Activated T-helper 1 cell treated with Interleukin-2 at 50 U/mL for 16 hours (primary cell): ENCODE measurements at places on chromosomes 11 and 22.

DNA sequence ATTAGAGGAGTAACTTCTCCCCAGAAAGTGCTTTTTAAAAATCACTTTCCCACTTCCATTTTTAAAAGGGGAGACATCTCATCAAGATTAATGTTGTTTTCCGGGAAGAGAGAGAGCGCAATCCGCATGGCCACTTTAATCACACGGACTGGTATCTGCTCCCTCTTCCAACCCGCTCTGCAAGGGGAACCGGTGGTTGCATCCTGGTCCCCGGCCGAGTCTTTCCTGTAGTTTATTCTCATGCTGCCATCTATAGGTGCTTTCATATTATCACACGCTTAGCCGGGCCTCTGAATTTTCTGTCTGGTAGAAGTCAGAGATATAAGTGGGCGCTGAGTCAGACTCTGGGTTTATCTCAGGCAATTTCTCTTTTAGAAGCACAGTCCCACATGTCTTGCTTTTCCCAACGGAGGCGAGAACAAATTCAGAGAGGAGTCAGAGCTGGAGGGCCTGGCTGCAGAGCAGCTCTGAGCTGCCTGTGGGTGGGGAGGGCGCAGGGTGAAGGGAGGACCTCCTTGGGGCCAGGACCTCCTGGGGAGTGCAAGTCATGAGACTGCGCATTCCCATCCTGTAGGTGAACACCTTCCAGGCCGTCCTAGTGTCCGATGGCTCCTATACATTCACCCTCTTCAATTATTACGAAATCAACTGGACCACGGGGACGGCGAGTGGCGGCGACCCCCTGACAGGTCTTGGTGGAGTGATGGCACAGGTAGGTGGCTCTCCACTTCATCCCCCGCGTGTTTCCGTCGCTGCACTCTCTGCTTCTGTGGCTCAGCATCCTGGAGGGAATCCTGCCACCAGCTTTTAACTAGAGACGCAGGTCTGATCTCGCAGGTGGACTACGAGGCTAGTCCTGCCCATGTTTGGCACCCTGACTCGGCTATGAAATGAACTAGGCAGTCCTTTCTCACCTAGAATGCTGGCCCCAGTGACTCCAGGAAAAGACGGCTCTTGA, 11.7 kb downstream of the TECTA start:
- no peak for DNase-seq

GRCh38 chr11:27085605-27086004, 45.0 kb downstream of the BBOX1 start:
- no peak for DNase-seq

DNA sequence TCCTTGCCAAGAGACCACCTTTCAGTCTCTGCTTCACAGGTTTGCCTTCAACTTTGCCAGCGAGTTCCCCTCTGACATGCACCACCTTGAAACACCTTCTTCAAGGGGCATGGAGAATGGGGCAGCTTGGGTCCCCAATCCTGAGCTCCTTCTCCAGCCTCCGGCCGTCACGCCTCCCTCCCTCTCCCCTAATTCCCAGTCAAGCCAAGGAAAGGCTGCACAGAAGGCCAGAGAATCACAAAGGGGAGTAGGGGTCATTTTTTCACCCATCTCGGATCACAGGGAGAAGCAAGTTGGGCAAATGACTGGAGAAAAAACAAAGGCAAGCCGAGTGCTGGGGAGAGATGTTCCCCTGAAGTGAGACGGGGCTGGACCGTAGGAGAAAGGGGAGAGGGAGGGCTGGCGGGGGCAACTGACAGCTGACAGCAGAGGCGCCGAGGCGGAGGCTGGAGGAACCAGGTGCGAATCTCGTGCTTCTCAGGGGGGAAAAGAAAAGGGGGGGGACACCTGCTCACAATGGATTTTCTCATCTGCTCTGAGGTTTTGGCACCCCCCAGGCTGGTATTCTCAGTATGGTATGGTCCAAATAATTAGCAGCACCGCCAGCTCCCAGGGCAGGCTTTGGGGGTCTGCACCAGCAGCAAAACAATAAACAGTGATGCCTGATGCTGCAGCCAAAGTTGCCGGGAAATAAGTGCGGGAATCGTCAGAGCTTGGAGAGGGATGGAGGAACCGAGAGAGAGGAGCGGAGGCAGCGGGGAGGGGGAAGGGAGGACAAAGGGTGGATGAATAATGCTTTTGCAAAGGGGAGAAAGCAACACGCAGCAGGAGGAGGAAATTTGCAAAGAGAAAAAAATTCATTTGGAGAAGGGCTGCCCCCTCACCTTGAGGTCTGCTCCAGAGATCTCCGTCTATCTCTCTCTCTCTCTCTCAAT, 644 bp downstream of the YPEL4 start:
- DNase-seq = no peak

DNA sequence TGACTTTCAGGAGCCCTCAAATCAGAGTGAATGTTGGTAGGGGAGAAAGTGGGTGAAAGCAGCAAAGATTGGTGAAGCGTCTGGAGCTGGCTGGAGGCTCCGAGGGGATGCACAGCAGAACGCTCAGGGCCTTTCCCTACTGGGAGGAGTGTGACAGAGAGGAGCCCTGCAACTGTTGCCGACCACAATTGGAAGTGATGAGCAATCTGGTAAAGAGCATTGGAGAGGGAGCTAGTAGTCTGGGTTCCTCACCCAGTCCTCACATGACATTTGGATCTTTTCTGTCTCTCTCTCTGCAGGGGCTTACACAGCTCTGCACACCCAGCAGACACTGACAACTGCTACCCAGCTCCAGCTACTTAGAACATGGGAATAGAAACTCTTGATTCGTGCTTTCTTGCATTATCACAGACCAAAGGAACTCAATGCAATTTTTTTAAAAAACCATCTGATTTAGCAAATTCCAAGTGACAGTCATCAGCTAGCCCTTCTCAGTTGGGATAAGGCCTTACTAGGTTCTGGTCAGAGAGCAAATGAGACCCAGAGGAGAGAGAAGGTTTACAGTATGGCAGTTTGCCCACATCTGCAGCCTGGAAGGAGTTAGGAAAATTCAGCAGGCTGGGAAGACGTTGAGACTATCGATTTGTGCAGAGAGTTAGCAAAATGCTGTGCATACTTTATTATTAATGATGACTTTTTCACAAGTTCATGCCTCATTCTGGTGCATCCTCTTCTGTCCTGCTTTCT, 278.0 kb upstream of the PLET1 start:
- DNase-seq = no peak

- no peak for DNase-seq
Observed at GRCh38 chr11:95337175-95337957, 106.4 kb upstream of the SESN3 start.

- DNase-seq = no peak
Observed at GRCh38 chr11:110286298-110287040, 9.9 kb downstream of the RDX start.

DNA sequence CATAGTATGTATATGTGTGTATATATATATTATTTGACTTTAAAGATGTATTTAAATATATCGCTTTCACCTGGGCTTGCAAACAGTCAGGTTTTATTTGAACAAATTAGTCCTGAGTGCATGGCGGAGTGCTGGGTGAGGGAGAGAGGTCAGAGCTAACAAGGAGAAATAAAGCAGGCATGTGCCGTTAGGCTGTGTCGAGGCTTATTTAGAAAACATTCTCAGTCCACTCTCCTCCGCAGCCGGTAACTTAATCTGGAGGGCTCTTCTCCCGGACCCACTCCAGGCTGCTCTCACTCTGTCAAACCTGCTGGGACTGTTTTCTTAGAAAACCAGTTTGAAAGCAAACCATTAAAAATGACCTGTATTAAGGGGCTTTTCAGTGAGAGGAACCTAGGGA, 455.9 kb downstream of the MN1 start:
- no peak for DNase-seq

DNA sequence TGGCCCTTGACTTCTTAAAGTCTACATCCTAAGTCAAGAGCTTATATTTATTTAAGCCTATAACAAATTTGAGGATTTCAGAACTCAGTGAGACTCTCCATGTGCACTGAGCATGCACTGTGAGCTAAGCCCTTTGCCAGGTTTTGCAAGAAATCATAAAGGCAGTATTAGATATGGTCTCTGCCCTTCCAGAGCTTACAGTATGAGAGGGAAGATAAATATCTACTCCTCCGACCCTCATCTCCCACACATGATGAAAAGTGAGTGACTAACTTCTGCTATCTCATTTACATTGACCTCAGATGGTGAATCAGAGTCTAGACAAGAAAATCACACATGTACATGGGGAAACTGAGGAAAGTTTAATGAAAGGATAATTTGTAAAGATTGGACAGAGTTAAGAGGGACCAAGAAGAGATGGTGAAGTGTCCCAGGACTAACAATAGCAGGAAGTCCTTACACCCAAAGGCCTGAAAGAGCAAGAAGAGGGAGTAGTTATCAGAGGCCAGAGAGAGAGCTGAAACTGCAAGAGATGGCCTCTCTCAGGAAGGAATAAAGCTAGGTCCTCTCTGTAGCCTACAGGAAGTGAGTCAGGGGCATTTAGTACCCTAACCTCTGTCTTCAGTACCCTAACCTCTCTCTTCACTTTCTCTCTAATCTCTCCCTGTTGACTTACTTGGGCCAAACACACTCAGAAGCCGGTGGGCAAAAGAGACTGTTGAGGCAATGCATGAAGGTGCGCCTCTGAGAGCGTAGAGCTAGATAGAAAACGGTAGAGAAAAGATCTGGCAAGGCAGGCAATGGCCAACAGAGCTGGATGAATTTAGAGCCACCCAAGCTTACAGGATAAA, 23.0 kb upstream of the BLID start:
- no peak for DNase-seq

GRCh38 chr11:19880088-19880345, 167.4 kb downstream of the NAV2 start:
- no peak for DNase-seq

GRCh38 chr11:83692675-83693074, 406.5 kb upstream of the CCDC90B start:
- DNase-seq = no peak

DNA sequence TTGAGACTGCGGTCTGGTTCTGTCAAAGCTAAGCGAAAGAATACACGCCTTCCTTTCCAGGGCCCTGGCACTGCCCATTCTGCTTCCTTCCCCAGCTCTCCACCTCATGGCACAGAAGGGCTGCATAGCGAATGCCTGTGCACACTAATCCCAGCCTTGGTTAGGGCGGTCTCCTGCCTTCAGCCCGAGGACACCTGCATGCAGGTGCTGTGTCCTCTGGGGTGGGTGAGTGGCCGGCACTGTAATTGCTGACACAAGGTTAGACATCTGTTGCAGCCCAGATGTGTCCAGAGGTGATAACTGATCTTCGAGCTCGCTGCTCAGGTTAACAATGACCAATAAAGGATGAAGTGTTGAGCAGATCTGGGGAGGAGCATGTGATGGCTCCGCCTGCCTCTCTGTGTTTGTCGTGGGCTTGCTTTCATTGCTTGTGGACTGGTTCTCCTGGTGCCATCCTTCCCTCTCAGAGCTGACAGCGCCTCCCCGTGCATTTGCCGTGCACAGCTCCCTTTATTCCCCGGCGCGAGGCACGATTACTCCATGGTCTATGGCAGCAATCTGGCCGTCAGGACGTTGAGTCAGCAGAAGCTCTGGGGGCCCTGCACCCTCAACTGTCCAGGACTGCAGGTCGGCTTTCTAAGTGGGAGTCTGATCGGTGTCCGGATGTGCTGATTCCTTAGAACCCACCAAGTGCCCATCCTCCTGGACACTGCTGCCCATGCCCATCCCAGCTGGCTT, 1088.2 kb downstream of the BRD1 start:
- DNase-seq = no peak

DNA sequence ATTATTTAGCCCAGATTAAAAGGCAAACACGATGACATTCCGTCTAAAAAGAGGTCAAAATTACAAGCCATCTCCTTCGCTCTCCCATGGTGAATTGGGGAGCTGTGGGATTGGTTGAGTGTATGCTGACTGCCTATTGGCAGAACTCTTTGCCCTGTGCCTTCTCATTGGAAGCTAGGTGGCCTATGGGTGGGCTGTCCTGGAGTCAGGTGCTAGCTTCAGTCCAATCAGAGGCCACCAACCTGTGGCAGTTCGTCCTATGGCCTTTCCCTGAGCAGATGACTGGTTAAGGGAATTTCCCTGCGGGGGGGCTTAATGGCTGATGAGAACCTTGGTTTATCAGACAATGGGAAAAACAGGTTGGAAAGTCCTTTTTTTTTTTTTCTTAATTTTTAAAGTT, 3.2 kb upstream of the MTMR3 start:
- no peak for DNase-seq

DNA sequence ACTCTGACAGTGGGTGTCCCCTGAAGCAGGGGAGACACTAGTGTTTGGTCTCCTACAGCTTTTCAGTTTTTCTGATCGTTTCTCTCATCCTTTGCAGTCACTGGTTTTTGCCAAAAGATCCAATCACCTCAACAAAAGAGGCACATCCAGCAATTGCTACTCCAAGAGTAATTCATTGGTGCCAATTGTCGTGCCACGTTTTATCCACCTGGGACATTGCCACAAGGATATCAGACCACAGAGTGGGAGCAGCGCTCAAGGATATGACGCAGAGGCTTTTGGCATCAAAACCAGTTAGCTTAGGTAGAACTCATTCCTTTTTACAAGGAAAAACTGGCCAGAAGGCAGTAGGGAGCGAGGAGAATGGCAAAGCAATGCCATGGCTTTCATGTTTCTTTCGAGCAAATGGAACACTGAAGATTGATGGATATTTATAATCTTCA, 40.9 kb upstream of the BLID start:
- no peak for DNase-seq

DNA sequence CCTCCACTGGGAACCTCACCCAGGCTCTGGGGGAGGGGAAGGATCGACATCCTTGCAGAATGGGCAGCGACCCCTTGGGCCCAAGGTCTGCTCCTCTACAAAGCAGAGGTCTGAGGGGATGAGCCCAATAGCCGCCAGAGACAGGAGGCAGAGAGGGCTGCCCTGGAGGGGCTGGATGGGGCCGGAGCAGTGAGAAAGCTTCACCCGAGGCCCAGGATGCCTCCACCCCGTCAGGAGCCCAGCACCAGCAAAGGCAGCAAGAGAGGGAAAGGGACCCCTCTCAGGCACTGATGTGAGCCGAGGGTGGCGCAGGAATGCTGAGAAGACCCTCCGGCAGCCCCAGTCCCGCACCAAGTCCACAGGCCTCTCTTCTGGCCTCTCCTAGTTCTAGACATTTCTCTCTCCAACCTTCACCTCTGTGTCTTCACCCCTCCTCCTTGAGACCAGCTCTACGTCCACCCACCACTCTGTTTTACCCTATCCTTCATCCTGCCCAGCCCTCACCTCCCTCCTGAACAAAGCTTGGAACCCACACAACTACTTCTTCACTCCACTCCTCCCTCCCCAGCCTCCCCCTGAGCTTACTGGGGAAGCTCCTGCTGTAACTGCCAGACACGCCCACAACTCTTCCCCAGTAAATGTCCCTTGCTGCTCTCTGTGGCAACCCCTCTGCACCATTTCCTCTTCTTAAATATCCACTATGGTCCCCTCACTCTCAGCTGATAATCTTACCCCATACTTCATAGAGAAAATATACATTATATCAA, 131.9 kb downstream of the MPPED1 start:
- no peak for DNase-seq

GRCh38 chr22:48692734-48693376, 1134.8 kb downstream of the BRD1 start:
- no peak for DNase-seq

GRCh38 chr22:33803371-33804282, 116.6 kb downstream of the LARGE1 start:
- no peak for DNase-seq

DNA sequence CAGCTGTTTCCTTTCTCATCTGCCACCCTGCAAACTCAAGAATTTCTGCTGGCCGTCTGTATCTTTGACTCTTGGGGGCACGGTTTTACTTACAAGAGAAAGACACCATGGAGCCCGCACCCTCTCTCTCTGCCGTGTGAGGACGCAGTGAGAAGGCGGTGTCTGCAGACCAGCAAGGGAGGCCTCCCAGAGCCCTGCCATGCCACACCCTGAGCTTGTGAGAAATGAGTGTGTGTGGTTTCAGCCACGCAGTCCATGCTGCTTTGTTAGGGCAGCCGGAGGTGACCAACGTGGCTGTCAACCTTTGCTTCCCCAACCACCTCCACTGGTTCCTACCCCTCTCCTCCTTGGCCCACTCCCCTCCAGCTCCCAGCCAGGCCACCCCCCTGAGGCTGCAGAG, 70.1 kb upstream of the NUP50 start:
- DNase-seq = no peak
